ENCODE measurements at places on chromosomes 1 and 21.

GRCh38 chr1:9135073-9135836 lies 6.4 kb upstream of the GPR157 start:
- no peak for DNase-seq

DNA sequence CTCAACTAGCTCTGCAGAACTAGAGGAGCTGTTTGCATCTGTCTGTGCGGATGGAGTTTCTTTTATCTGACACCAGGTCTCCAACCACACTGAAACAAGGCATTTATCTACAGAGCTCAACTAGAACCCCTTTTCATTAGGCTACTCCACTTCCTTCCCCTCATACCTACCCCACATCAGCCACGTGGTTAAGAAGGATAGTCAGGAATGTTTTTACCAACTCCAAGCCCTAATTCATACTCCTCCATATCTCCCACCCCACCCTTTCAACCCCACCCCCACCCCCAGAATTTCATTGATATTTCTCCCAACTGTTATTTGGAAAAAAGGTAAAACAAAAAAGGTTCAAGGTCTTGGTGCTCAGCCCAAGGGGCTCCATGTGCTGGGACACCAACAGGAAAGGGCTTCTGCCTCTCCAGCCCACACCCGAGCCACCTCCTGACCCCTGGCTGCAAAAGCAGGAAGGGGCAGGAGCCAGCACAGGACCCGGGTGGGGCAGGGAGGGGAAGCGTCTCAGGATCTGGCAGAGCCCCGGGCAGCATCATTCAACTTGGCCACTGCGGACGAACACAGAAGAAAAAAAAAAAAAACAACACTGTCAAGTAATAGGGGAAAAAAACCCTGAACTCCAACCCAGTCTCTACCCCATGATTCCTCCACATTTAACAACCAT lies 7.0 kb downstream of the ENSA start:
- DNase-seq, result no peak

DNA sequence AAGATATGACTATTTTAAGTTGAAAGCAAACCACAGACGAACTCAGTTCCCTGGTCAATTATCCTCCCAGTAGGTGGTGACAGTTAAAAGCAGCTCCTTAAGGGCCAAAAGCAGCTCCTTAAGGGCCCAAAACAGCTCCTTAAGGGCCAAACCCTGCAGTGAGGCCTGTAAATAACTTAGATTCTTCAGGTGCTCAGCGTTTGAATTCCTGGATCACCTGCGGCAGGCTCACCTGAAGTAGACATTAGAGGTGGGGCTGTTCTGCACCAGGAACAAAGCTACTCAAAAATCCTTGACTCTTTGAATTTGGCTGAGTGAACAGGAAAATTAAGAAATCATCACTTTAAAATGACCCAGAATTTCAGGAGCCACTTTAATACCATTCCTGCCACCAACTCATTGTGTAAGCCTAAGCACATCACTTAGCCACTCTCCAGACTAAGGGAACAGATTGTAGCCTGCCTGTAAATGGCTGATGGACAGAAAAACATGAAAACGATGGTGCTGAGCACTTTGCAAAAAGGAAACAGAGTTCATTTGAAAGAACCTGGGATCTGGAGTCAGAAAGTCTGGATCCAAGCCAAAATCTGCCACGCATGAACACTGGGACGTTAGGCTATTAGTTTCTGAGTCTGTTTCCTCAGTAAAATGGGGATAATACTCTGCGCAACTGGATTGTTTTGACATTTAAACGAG lies 126.9 kb downstream of the LRIG2 start:
- no peak for DNase-seq

- no peak for DNase-seq
These were observed at the start of gene SPTA1 for GRCh38 chr1:158686111-158687009. Gene SPTA1 (minus strand): TSS chr1:158686715. CDS start chr1:158686517, 198 bp downstream.

DNA sequence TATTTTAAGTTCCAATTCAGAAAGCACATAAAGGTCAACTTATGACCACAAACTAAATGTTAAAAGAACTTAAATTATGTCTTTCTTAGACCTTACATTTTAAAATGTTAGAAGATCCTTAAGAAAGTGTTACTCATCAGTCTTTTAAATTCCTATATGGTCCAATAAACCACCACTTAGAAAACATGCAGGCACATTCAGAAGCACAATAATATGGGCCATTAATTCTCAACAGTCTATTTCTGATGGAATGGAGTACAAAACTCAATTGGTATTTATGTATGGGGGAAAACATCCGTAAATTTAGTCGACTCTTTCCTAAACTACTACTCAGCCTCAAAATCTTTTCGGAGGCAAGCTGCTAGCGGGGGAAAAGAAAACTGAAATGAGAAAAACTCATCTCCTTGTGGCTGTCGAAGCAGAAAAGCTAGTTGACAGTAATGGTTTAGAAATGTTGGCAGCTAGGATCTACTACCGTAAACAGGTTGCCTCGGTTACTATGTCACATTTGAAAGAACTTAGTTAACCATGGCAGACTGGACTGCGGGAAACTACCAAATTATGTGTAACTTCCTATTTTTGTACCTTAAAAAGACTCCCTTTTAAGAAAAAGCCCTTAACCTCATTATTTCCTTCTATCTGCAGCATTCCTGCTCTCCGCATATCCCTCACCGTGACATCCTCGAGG lies 1.0 kb downstream of the TRMT1L start:
- DNase-seq, result no peak

- DNase-seq, result no peak
These were observed 391.1 kb downstream of the PLPP3 start for GRCh38 chr1:56188221-56188620.

- DNase-seq, result no peak
These were observed 54.3 kb downstream of the ZSWIM5 start for GRCh38 chr1:45152126-45152525.

- no peak for DNase-seq
These were observed 1.6 kb downstream of the CPT2 start for GRCh38 chr1:53198241-53198651.

All from omental fat pad (tissue), 4 donors.